ENCODE measurements at places on chromosomes 1 and 21.
A peak's percentile ranks its signal among the peaks of the same experiment; 100 is the strongest.

- DNase-seq, result no peak
Observed at GRCh38 chr1:189708674-189709073, 769.0 kb downstream of the BRINP3 start.

- DNase-seq, result no peak
Observed at GRCh38 chr1:160413716-160414115, 13.4 kb downstream of the VANGL2 start.

GRCh38 chr1:103489935-103490334, 35.6 kb upstream of the RNPC3 start:
- no peak for DNase-seq

- no peak for DNase-seq
Observed at GRCh38 chr1:46725736-46726108, 6.8 kb upstream of the EFCAB14 start.

GRCh38 chr1:232012773-232013386, 386.3 kb downstream of the DISC1 start:
- DNase-seq, result no peak

DNA sequence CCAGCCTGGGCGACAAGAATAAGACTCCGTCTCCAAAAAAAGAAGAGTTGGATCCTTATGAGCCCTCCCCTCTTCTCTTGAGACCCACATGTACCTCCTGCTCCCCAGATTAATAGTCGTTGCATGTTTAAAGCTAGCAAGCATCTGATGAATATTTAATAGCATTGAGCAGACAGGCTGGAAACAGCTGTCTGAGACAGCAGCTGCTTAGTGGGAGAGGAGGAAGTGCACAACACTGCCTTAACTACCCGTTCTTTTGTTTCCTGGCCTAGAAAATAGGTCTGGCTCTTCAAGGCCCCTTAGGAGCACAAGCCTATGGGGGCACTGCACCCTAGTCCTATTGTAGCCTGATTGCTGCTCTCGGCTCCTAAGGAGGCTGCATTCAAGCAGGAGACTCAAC, 17.3 kb upstream of the TMEM39B start:
- DNase-seq, result no peak

DNA sequence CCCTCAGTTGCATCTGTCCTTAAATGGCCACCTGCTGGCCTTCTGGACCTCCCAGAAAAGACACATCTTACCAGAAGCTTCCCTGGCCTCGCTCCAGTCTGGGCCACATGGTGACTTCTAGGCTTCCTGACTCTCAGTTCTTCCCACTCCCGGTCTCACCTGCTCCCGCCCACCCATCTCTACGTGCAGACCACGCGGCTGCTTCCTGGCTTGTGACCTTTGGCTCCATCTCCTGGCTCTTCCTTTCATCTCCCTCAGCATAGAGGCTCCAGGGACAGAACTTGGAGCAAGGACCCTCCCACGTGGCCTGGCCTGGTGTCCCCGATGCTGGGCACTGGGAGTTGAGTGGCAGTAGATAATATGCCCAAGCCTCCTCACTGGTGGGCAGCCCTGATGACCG, 124.9 kb upstream of the IRF2BP2 start:
- DNase-seq, result no peak

- DNase-seq, result no peak
Observed at GRCh38 chr1:18882486-18882885, 19.9 kb downstream of the ALDH4A1 start.

GRCh38 chr21:44550807-44551206, 498 bp downstream of the KRTAP10-2 start:
- DNase-seq, result no peak

GRCh38 chr1:183879494-183879893, 74.6 kb downstream of the RGL1 start:
- no peak for DNase-seq

DNA sequence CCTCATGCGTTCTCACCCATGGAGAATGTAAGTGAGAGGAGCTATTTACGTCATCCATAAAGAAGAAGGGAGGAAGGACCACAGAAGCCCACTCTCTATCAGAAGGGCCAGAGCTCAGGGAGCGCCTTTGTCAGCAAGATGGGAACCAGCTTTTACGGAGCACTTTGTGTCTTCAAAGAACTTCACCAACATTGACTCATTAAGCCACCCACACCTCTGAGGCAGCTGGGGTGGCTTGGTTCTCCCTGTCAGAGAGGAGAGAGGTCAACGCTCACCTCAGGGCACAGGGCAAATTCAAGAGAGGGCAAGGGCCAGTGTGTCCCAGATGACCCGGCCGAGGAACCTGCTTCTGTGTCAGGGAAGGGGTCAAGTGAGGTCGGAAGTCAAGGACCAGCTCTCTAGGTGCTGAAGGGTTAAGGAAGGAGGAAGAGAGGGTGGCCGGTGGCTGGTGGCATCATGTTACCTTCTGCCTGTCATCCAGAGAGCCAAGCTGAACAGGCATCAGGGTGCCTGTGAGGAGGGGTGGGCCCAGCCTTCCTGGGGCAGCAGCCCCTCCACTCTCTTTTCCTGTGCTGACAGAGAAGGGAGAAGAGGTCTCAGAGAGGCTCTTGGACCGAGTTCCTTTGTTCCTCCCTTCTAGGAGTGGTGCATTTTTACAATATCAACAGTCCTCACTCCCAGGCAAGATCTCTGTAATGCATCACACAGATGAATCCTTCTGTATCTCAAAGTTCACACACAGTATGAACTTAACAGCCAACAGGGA, 109.0 kb downstream of the ETS2 start:
- DNase-seq, result no peak

DNA sequence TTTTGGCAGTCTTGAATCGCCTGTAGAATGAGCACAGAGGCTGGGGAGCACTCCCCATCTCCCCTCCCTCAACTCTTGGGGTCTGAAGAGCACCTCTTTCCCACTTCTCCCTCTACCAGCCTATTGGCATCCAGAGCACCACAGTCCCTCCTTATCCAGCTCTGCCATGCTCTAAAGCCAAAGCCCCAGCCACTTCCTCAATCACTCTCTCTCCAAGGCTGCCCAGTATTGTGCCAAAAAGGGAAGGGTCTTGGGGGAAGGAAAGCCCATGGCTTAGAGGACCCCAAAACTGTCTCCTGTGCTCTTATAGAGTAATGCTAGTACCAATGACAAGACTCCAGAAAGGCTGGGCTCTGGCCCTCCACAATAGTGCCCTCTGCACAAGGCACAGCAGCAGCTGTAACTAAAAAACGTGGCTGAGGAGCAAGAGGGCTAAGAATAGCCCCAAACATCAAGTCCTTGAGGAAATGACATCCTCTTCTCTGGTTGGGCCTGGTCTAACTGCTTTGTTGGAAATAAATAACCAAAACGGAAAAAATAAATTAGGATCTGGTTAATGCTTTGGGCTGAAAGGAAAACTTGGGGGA, 28.4 kb downstream of the SLC27A3 start:
- DNase-seq, result no peak

GRCh38 chr1:9843576-9843945, 19.8 kb upstream of the CLSTN1 start:
- DNase-seq, result no peak

GRCh38 chr1:54314696-54315095, 91.5 kb downstream of the SSBP3 start:
- no peak for DNase-seq

GRCh38 chr1:12438349-12438924, 179.6 kb downstream of the DHRS3 start:
- peak; percentile 64 for DNase-seq

DNA sequence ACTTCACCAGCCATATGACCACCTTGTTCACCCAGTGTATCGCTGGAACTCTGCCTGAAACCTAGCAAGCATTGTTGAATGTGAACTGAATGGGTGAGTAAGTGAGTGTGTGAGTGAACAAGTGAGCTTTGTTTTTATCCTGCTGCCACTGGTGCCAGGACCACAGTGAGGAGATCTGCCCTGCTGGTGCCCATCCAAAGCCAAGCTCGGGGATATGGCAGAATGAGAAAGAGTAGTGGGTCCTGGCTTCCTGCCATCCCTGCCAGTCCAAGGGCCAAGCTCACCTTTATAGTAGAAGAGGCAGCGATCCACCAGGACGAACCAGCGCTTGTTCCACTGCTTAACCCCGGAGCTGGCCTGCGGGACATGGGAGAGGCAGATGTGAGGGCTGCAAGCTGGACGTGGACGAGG, 53.4 kb upstream of the GOLT1A start:
- DNase-seq, result no peak

- DNase-seq, result no peak
Observed at GRCh38 chr1:17191990-17192242, 13.0 kb upstream of the PADI1 start.

GRCh38 chr1:103162360-103162759, 54.0 kb upstream of the COL11A1 start:
- no peak for DNase-seq

GRCh38 chr1:209618756-209619420, 33.3 kb downstream of the LAMB3 start:
- DNase-seq, result no peak

DNA sequence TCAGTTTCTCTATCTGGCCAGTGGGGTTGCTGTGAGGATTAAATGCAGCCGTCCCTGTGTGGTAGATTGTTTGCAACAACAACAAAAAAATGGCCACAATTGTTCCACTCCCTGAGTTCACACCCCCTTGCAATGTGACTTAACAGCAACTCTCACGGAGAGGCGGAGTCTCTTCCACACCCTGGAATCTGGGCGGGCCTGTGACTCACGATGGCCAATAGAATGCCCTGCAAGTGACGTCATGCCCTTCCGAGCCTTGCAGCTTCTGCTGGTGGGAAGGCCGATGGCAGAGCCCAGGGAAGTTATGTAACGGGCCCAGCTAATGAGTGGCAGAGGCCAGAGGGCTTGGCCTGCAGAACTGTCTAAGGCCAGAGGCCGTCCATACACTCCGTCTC, 87.9 kb downstream of the RIPK4 start:
- DNase-seq, result peak; percentile 49

- no peak for DNase-seq
Observed at GRCh38 chr1:168246506-168246905, 20.7 kb downstream of the SFT2D2 start.

GRCh38 chr1:205141236-205142101, 19.7 kb upstream of the RBBP5 start:
- DNase-seq, result peak; percentile 68

DNA sequence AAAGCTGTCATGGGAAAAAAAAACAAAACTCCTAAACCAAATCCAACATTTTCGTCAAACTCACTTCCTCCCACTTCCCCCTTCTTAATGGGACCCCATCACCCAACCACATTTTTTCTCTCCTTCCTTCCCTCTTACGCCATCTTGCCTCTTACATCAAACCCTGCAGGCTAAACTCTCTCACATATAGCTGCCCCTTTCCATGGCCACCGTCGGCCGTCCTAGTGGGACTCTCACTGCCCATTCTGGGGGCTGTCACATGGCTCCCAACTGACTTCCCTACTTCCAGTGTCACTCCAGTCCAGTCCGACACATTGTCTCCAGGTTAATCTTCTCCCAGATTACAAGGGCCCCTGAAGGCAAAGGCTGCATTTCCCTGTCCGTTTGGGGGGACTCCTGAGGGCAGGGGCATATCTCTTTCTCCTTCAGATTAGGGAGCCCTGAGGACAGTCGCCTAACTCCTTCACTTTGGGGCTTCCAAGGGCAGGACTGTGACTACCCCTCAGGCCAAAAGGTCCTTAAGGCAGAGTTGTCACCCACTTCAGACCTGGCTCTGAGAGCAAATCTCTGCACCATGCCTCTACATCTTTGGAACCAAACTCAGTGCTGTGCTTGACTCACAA, 658 bp downstream of the UBXN11 start:
- no peak for DNase-seq

GRCh38 chr1:55374801-55375616, 159.8 kb upstream of the USP24 start:
- DNase-seq, result no peak

DNA sequence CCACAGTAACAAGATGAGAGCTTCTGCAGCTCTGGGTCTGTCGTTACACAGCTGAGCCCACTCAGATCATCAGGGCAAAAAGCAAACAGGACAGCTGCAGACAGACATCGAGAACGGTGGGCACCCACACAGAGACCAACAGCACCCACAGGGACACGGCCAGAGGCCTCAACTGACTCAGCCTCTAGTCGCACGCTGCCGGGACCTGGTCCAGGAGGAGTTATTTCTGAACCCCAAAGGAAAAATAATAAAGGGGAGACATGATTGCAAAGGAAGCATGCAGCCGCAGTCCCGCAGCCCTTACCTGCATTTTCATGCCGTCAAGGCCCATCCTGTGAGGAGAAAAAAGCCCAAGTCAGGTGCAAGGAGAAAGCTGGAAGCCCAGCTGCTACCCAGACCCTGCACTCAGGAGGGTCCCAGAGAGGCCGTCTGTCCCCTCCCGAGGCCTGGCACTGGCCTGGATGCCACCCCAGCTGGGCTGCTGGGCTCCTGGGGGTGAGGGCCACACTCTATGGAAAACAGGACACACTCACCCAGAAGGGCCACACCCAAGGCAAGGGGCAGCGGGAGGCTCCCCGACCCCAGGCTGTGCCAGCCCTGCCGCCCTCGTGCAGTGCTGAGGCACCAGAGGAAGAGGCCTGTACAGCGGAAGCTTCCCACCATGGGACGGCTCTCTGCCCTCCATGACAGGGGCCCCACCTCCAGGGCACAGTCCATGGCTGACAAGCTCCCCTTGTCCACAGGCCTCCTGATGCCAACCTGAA, 15.7 kb downstream of the LSS start:
- no peak for DNase-seq

GRCh38 chr21:38831526-38832467, 26.1 kb downstream of the ETS2 start:
- DNase-seq, result peak; percentile 71

DNA sequence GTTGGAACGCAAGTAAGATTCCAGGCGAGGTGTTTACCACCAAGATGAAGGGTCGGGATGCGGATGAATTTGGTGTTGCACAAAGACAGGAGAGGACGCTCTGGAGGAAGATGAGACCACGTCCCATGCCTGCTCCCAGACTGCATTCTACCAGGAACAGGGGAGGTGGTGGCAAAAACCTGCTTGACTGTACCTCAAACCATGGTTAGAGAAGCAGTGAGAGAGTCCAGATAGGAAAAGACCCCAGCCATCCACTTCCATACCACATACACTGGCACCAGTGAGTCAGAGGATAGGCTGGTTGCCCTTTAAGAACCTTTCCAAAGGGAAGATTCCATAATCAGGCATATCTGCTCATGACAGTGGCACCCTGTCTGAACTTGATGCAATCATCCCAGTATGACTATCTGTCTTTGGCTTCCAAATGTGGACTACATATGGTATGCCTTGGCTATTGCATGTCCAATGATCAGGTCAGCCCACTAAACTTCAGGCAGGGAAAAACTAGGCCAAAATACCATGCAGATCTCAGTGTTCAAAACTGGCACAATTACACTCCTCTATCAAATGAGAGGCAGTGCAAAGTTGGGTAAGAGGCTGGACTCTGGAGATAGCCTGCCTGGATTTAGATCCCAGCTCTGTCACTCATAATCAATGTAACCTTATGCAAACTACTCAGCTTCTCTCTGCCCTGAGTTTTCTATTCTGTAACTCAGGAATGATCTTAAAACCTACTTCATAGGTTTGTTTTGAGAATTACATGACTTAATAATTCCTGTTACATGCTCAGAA, 20.6 kb downstream of the NPR1 start:
- no peak for DNase-seq

GRCh38 chr1:198265073-198265661, 108.4 kb downstream of the NEK7 start:
- no peak for DNase-seq

GRCh38 chr1:77051425-77051824, 167.8 kb downstream of the PIGK start:
- no peak for DNase-seq

GRCh38 chr1:197604302-197604701, 171.0 kb downstream of the DENND1B start:
- no peak for DNase-seq

All from CD4-positive, alpha-beta T cell treated with Interleukin-17A for 1 hour (primary cell).